NCI-H1048 (cell line): ENCODE measurements at places on chromosomes 5 and 9.

DNA sequence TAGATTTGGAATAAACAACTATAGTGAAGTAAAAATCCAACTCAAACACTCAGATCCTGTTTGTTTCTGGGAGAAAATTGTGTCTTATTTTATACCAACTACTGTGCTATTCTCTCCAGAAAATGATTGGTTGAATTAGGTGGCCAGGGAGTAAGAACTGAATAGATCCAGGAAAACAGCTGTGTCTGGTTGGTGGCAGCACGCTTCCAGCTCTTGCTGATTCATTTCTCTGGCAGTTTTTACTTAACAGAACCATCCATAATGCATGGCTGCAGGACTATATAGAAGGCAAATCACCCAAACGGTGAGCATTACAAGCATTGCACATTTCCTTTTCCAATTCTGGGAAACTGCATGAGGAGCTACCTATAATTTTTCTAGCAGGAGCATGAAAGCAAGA is 29.5 kb downstream of the DMAC1 start:
- no peak for DNase-seq

- no peak for DNase-seq
These were observed 718.2 kb downstream of the SEMA5A start for GRCh38 chr5:8827696-8828095.

DNA sequence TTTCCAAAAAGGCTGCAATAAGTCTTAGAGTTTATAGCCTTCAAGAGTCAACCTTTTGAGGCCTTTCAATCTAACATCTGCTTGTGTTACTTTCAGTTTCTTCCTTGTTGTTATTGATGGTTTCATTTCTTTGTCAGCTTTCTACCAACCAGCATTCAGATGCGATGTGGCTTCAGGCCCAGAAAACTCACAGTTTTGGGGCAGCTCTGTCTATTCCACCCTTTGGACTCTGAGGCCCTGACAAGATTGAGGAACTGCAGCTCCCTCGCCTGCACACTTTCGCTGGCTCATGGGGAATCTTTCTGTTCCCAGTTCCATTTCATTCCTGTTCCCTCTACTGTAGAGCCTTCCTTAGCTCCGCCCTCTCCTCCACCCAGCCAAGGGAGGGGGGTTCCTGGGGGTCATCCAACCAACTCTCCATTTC is 13.3 kb upstream of the WHRN start:
- no peak for DNase-seq

- no peak for DNase-seq
These were observed 702.8 kb downstream of the CETN3 start for GRCh38 chr5:89706731-89707130.

GRCh38 chr5:109786206-109786855 is 96.6 kb downstream of the MAN2A1 start:
- no peak for DNase-seq

DNA sequence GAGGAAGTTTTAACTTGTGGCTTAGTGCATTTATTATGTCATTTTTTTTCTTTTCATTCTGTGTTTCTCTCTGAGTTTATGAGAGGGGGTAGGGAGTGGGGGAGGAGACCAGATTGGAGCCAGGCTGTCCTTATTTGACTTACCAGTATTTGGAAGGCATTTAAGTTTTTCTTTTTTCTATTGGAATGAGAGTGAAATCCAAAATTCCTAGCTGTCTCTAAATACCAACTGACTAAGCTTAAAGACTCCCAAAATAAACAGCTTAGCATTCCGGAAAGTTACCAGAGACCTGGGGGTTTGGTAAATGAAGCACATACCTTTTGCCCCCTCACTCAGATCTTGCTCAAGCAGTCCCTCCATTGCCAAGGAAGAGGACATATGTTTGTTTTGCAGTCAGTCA is 581.9 kb upstream of the BRINP1 start:
- no peak for DNase-seq

GRCh38 chr9:112615584-112616266 is 102.2 kb downstream of the INIP start:
- DNase-seq, result no peak

GRCh38 chr9:135777623-135778177 is 75.7 kb downstream of the KCNT1 start:
- no peak for DNase-seq

DNA sequence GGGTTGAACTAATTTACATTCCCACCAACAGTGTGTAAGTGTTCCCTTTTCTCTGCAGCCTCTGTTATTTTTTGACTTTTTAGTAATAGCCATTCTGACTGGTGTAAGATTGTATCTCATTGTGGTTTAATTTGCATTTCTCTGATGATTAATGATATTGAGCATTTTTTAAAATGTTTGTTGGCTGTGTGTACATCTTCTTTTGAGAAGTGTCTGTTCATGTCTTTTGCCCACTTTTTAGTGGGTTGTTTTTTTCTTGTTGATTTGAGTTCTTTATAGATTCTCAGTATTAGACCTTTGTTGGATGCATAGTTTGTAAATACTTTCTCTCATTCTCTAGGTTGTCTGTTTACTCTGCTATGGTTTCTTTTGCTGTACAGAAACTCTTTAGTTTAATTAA is 101.6 kb downstream of the NIPBL start:
- DNase-seq, result no peak

- DNase-seq, result no peak
These were observed 56.0 kb upstream of the TPD52L3 start for GRCh38 chr9:6272229-6272598.

- DNase-seq, result no peak
These were observed 16.4 kb upstream of the FBP1 start for GRCh38 chr9:94655739-94656138.

DNA sequence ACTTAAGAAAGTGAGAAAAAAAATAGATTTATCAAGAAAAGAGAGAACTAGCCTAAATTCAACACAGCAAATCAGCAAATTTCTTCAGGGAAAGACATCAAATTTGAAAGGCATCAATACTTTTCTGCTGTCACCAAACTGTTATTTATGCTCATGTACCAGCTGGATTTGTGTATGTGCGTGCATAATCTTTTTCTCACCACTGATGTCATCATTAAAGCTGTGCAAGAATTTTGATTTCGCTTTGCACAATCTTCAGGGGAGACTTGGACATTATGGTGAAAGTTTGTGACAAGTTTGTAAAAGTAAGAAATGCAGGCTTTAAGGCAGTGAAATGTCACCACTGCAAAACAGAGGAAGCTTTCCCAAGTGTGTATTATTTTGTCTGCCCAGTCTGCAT is 215.4 kb downstream of the SLF1 start:
- no peak for DNase-seq

DNA sequence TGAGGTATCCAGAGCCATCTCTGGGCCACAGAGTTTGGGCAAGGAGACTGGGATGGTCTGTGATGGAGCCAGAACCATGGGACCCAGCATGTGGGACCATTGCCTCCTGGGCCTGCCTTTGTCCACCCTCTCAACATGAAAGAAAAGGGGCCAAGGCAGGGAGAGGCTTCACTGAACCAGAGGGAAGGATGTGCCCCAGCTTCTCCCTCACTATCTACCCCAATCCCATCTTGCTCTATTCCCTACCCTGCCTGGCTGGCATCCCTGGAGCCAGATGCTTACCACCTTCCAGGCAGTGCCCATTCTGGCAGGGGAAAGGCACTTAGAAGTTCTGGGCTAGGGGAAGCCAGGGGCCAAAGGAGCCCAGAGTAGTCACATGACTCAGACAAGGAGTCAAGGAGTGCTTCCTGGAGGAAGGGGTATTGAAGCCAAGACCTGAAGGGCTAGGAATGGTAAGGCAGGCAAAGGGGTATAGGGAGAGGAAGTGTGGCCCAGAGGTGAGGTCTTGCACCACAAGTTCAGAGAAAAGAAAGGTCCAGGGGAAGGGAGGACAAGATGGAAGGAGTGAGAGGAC is 9.8 kb downstream of the PDLIM4 start:
- DNase-seq, result no peak

DNA sequence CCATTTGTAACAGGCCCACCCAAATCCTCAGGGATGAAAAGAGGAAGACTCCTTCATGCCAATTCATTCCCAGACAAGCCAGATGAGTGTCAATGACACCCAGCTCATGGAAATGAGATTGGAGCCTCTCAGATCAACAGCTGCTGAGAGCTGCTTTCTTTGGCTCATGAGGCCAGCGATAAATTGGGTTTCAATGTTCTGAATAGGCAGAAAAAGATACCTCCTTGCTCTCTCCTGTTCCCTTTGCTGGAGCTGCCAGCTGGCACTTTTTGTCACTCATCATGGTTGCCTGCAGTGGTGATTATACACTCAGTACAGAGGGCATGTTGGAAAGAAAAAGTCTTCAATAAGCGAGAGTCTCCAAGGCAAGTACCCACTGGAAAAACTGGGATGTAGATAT is 47.1 kb downstream of the SH3RF2 start:
- DNase-seq, result no peak

DNA sequence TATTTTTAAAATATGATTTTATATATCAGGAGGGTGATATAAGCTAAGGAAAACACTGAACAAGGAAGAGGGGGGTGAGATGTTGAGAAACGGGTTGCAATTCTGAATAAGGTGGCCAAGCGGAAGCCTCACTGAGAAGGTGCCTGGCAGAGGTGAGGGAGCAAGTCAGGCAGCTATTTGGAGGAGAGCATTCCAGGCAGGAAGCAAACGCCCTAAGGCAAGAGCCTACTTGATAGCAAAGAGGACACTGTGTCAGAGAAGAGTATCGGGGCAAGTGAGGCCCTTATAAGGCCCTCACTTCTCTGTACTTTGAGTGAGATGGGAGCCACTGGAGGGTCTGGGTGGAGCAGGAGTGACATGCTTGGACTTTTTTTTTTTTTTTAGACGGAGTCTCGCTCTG is 8.0 kb upstream of the CTNNA1 start:
- no peak for DNase-seq

DNA sequence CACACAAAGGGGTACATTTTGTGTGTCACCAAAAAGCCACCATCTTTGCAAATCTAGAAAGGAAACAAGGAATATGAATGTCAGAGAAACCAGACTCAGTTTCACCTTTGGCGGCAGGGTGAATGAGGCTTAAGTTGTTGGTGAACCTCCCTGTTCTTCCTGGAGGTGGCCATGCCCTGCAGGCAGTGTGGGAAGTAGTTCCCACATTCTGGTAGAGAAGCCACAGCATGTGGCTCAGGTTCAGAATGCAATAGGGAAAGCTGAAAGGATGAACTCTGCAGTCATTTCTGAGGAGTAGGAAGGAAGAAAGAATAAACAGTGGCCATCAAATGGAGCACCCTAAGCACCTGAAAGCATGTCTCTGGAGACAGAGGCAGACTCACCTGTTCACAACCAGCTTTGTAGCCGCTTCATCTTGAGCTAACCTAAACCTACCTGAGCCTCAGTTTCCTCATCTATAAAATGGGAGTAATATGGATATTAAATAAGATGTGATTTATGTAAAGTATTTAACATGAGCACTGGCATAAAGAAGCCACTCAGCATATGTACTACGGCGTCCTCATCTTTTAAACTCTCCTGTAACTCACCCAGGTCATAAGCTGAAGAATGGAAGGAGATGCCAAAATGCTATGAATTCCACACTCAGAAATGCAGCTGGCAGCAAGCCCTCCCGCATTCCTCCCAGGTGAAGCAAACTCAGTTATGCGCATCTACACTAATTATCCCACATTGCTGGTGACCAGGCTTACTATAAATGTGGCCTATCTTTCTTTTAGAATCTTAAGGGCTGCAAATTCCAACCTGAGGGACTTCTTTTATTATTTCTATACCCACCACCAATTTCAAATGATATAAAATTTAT is 86.0 kb downstream of the ZNF608 start:
- DNase-seq, result peak; percentile 35
